ENCODE measurements at places on chromosomes 1 and 21.

GRCh38 chr1:229105822-229106525 lies 164.9 kb upstream of the RAB4A start:
- H3K27ac ChIP-seq = no peak overlapping the region
- no peaks in the 10 kb centered on the region for H3K36me3 ChIP-seq
- no peaks in the 10 kb centered on the region for H3K27me3 ChIP-seq
- H3K4me3 ChIP-seq = no peak overlapping the region
- DNase-seq = no peak
- H3K4me1 ChIP-seq = no peaks in the 10 kb centered on the region

DNA sequence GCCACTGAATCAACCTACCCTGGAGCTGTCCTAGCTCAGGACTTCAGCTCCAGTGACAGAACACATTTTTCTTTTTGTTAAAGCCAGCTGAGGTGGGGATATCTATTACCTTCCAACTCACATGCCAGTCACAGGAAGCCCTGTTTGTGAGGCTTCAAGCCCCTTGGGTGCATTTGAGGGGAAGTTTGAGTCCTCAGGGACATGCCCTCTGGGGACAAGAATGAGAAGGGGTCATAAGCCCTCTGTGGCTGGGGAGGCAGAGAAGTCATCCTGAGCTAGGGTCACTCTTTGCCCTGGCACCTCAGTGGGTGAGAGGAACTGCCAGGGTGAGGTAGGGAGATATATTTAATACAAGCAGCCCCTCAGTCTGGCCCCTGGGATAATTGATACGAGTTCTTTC lies 33.5 kb upstream of the CLDN14 start:
- H3K27ac ChIP-seq = no peak overlapping the region
- no peak overlapping the region for H3K4me3 ChIP-seq
- no peak for DNase-seq
- no peaks in the 10 kb centered on the region for H3K27me3 ChIP-seq

DNA sequence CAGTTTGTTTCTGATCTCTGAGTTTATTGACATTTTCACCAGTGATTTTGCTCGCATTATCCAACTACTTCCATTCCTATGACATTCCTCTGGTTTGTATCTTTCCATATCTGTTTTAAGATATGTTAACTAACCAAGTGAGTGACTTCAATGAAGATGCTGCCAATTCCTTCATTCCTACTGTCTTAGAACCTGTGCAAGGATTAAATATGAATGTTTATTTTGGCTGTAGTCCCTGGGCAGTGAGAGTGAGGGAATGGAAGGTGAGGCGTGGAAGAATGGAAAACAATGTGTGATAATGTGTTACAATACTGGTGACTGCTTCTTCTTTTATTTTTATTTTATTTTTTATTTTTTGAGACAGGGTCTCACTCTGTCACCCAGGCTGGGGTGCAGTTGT lies 183.0 kb downstream of the SDCCAG8 start:
- H3K36me3 ChIP-seq = no peaks in the 10 kb centered on the region
- H3K27ac ChIP-seq = no peak overlapping the region
- H3K27me3 ChIP-seq = no peaks in the 10 kb centered on the region
- no peak overlapping the region for H3K4me3 ChIP-seq
- H3K4me1 ChIP-seq = peaks cover 13% of the 10 kb centered on the region
- no peak for DNase-seq

DNA sequence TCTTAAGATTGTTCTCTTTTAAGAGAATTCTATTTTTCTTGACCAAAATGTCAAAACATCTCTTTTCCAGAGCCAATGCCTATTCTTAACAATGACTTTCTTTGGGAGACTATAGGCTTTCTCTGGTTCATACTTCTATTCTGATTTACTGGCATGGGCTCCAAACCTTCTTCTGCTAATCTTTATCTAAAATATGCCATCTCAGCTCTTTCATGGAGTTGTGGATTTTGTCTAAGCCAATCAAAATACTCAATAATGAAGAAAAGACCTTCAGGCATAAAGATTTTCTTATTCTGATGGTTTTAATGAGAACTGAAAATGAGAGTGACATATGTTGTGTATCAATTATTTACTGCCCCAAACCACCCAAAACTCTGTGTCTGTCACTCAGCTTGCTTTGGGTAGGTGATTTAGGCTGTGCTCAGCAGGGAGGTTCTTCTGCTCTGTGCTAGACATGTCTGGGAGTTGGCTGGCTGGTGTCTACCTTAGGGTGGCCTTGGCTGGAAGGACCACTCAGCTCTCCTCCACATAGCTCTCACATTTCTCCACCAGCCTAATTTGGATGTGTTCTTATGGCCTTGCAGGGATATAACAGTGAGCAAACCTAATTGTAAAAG lies 270.8 kb downstream of the PRDM2 start:
- H3K4me3 ChIP-seq = no peak overlapping the region
- DNase-seq = no peak
- H3K36me3 ChIP-seq = no peaks in the 10 kb centered on the region
- H3K4me1 ChIP-seq = no peaks in the 10 kb centered on the region

GRCh38 chr1:8283058-8283884 lies 34.6 kb upstream of the SLC45A1 start:
- H3K4me3 ChIP-seq = no peak overlapping the region
- no peak for DNase-seq
- H3K27ac ChIP-seq = no peak overlapping the region
- no peaks in the 10 kb centered on the region for H3K27me3 ChIP-seq
- H3K4me1 ChIP-seq = no peaks in the 10 kb centered on the region

DNA sequence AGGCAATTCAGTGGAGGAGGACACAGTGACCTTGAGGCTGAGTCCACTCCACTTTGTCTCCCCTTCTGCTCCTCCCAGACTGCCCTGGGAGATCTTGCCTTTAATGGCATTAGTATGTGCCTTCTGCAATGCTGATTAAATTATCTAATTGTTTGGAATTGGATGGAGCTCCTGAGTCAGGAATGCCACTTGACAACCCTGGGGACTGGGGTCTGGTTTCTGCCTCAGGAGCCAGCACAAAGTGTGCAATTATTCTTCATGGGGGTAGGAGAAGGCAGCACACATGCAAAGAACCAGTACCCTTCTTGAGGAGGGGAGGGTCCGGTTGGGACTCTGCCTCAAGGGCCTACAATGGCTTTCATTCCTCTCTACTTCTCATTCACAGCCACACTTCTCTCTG lies 11.9 kb upstream of the PLXNA2 start:
- H3K36me3 ChIP-seq = no peaks in the 10 kb centered on the region
- no peak for DNase-seq
- H3K4me3 ChIP-seq = no peak overlapping the region
- no peak overlapping the region for H3K27ac ChIP-seq
- H3K27me3 ChIP-seq = no peaks in the 10 kb centered on the region
